Kidney (tissue), 22 donors: ENCODE measurements at places on chromosomes 2 and 18. TPM values are rescaled to one million over a fixed set of nuclear protein-coding genes. Genes with fewer than 3 reads are reported as not detected.

Gene ACVR1C
- 0.28 TPM for polyA plus RNA-seq

Gene MAP2
- 3.6 TPM for polyA plus RNA-seq

GRCh38 chr2:33602201-33602830 lies 3.2 kb upstream of the FAM98A start:
- no peak for DNase-seq

- no peak for DNase-seq
These were observed 50.2 kb upstream of the PLB1 start for GRCh38 chr2:28445448-28446258.

- DNase-seq: peak; percentile 71
These were observed 179.7 kb upstream of the SH3BP4 start for GRCh38 chr2:234771980-234772732.

- no peak for DNase-seq
These were observed 70.6 kb downstream of the CERS6 start for GRCh38 chr2:168526641-168527040.

GRCh38 chr2:219172231-219173154 lies 2.7 kb upstream of the SLC23A3 start:
- no peak for DNase-seq

DNA sequence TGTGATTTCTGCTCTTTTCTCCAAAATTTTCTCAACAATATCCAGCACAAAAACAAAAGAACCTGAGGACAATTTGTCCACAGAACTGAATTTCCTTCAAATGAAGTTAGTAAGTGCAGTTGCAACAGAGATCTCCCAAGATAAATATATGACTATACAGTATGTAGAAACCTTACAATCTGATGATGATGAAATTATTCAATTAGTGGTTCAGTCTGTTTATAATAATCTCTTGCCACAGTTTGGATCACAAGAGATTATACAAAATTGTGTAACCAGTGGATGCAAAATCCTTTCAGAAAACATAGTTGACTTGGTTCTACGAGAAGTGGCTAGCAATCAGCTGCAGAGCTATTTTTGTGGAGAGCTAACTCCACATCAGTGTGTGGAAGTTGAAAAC lies 68.7 kb downstream of the FSIP2 start:
- DNase-seq: no peak

DNA sequence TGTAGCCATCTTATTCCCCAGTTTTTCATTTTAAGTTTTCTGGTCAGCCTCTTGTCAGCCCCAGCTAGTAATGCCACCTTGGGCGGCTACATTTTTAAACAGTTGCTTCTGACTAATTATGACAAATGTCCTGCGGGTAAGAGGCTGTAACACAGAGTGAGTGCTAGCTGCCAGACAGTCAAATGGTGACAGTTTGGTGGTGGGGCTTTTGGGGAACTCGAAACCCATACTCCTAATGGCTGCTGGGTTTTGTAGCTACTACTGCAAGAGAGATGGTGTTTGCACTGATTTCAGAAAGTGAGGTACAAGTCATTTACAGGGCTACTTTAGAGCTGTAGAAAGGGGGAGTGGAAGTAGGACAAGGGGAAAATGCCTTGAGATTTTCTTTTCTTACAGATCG lies 48.2 kb downstream of the ZCCHC2 start:
- DNase-seq: no peak

- DNase-seq: no peak
These were observed 181.2 kb downstream of the THADA start for GRCh38 chr2:43414586-43415135.

- no peak for DNase-seq
These were observed 12.3 kb downstream of the SFT2D3 start for GRCh38 chr2:127713562-127713961.

GRCh38 chr18:46247942-46248341 lies 143.8 kb downstream of the HAUS1 start:
- DNase-seq: no peak

DNA sequence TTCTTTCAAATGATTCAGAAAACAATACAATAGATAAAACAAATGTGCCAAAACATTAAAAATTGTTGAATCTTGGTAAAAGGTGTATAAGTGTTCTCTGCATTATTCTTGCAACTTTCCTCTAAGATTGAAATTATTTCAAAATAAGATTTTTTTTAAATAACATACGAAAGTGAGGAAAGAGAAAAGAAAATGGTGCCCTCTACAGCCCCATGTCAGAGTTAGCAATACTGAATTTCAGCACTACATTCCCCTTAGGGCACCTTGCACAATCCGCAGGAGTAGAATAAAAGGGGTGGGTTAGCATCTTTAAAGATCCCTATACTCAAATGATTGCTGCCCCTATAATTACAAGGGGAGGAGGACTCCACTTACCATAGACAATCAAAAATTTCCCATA lies 433.7 kb downstream of the BCL11A start:
- no peak for DNase-seq

DNA sequence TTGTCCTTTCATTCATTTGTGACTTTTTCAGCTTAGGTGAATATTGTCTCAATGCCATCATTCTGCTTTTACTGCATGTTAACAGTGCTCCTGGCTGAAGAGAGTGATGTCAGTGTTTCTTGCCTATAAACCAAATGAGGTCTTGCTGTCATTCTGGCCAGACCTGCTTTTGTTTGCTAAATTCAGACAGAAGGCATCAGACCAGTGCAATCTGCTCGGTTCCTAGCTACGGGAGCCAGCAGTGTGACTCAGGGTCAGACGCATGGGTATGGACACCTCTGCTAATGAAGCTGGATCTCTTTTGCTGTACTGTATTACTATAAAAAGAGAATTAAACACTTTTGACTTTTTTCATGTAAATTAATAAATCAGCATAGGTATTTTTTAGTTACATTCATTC lies 178.9 kb downstream of the TMEM182 start:
- no peak for DNase-seq
